RPMI8226 (cell line): ENCODE measurements at places on chromosomes 3 and 15.

GRCh38 chr3:164478323-164478722, 600.0 kb downstream of the SI start:
- DNase-seq = no peak

GRCh38 chr15:63981596-63982320, 64.5 kb downstream of the DAPK2 start:
- DNase-seq = no peak

DNA sequence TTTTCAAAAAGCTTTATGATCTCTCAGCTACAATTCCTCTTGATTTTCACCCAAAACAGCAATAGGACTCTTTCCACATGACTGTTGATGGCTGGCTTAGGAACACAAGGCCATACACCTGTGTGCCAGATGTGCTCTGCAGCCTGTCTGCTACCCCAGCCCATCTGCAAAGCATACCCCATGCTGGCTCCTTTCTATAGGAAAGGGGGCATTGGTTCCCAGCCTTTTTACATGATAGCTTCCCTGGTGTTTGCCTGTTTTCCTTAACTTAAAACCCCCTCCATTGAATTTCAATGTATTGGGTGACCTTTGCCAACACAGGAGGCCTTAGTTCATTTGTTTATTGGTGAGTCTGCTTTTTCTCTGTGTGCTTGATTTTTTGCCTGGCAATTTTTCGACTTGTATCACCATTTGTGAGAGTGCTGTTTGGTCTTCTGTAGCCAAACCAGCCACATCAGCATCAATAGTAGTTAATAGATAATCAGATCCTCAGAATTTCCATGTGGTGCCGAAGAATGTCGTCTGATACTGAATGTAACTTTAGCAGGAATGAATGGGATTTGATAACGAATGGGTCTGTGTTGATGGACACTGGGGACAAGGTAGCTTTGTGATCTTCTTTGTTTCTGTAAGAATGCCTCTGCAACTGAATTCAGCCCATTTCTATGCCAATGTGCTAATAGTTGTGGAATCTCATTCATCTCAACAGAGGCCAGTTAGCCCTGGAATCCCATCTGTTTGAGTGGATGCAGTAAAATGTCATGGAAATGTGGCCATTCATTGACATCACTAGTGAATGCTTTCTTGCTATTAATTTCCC, 272.2 kb upstream of the RARB start:
- no peak for DNase-seq

- no peak for DNase-seq
These were observed 42.8 kb downstream of the TFDP2 start for GRCh38 chr3:142106548-142106947.

DNA sequence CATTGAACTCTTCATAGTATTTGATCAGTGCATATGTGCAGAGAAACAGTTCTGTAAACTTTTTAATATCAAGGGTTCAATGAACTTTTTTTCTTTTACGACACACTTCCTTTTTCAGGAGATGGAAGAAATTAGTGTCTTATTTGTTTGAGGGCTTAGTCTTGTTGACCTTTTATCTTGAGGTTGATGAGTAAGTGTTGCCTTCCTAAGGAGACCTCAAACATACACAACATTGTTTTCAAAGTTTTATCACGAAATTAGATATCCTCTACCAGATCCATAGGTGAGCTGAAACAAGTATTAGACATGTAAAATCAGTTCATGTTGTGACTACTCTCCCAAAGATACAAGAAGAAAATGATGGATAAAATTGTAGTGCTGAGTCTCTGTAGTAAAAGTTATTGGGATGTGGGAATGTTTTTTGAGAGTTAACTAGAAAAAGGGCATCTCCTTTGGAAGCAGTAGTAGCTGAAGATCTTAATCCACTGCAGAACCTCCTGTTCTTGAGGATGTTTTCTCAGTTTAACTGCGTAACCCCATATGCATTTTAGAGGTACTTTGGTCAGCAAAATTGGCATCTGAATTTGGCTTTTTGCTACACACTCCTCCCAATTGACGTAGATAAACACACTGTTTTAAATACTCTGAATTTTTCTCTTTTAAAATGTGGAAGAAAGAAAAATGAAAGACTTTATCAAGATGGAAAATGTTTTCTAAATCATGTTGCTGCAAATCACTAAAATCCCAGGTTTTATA, 116.8 kb downstream of the GALK2 start:
- no peak for DNase-seq

- DNase-seq = no peak
These were observed 22.9 kb downstream of the PRR20G start for GRCh38 chr3:127264794-127265514.

GRCh38 chr15:94042180-94042928, 189.0 kb upstream of the MCTP2 start:
- DNase-seq = no peak

DNA sequence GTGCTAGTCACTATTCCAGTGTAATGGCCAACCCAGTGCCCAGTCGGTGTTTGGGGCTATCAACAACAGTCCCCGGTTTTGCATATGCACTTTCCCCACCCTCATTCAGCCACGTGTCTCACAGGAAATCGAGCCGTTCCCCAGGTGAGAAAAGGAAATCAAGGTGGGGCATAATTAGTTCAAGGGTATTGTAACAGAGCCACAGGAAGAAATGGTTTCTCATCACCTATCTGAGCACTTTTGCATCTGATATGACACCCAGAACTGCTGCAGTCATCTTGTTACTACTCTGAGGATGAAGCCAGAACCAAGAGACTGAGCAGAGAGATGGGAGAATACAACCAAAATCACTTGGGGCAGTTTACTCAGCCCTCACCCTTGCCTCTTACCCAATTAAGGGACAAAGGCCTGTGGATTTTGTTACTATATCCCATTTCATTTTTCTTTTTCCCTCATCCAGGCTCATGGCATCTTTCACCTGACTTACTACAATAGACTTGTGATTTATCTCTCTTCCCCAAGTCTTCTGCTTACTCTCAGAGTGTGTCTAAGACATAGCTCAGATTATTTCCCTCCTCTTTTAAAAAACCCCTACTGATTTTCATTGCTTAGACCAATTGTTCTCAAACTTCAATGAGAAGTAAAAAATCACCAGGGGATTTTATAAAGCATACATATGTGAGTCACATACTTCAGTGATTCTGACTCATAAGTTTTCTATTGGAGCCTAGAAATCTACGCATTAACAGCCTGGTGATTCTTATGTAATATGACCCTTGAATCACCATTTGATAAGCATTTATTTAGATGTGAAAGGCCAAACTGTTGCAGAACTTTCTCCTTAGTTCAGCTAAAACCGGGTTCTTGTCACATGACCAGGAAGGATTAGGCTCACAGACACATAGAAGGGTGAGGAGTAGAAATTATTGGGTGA, 40.5 kb downstream of the TRAT1 start:
- no peak for DNase-seq

- no peak for DNase-seq
These were observed 80.4 kb upstream of the TCF12 start for GRCh38 chr15:56838085-56838484.
